Naive thymus-derived CD8-positive, alpha-beta T cell (primary cell): ENCODE measurements at places on chromosomes 16 and 17. TPM values are rescaled to one million over a fixed set of nuclear protein-coding genes. Genes with fewer than 3 reads are reported as not detected.
A peak's percentile ranks its signal among the peaks of the same experiment; 100 is the strongest.

DNA sequence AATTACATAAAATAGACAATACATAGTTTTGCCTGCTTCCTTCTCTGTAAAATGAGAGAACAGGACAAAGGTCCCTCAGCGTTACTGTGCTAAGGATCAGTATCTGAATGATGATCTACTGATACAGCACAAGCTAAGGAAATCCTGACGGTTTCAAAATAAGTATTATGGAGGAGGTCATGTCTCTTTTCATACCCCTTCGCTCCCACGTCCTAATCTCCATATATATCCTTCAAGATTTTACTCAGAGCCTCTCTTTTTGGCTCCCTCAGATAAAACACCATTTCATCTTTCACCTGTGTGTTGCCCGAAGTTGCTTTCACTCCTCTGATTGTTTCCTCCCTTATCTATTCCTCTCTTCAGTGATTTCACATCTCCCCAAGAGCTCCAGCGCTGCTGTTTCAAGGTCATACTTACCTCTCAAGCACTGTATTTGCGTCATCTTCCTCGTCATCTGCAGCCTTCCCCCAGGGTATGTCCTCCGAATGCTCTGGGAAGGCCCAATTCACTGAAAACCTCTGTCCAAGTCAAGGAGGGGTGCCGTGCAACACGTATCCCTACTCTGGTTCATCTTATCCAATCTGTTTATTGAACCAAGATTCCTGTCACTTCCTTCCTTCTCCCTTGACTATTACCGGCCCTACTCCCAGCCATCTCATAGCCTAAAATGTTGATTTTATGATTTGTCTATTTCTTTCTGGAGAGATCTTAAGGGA, 1.2 kb upstream of the BLTP2 start:
- peak overlapping the region; percentile 86 for H3K4me3 ChIP-seq
- peak overlapping the region; percentile 97 for H3K27ac ChIP-seq

DNA sequence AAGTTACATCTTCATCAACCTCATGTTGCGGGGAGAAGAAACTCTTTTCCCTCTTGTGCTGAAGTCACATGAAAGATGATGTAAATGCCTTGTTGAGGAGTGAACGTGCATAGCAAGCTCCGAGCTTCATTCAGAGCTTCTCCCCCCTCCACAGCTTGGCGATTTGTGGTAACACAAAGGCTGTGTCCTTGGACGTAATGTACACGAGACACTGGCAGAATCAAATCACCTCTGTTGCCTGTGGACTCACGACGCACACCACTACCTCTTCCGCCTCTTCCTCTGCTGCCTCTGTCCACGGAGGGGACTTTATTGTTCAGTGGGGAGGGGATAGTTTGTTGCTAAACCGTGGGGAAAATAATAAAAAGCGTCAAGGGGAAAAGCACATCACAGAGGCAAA, 54.9 kb upstream of the CHMP6 start:
- no peak for DNase-seq
- H3K4me1 ChIP-seq: peaks cover 26% of the 10 kb centered on the region
- H3K27me3 ChIP-seq: no peaks in the 10 kb centered on the region
- H3K4me3 ChIP-seq: no peak overlapping the region
- H3K36me3 ChIP-seq: no peaks in the 10 kb centered on the region
- H3K27ac ChIP-seq: no peak overlapping the region

IKZF3 gene
- 118 TPM for total RNA-seq

AOC2 gene
- 4.2 TPM for total RNA-seq

TNRC6C gene
- total RNA-seq: 116 TPM

- H3K27ac ChIP-seq: no peak overlapping the region
- H3K4me3 ChIP-seq: no peak overlapping the region
- H3K4me1 ChIP-seq: no peaks in the 10 kb centered on the region
- peaks cover 6% of the 10 kb centered on the region for H3K27me3 ChIP-seq
- no peak for DNase-seq
These were observed 63.9 kb upstream of the HLF start for GRCh38 chr17:55200904-55201303.

TRIM25 gene
- 63.9 TPM for total RNA-seq

DNA sequence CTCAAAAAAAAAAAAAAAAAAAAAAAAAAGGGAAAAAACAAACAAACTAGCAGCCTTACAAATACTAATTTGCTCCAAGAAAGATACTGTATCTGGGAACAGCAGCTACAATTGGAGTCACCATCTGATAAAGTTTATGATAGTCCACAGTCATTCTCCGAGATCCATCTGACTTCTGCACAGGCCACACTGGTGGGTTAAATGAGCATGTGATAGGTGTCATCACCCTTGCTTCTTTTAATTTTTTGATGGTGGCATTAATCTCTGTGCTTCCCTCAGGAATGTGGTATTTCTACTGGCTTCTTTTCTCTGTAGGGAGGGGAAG, 49.6 kb downstream of the BCL7C start:
- no peaks in the 10 kb centered on the region for H3K36me3 ChIP-seq
- no peaks in the 10 kb centered on the region for H3K27me3 ChIP-seq
- DNase-seq: no peak
- H3K4me1 ChIP-seq: peaks cover 8% of the 10 kb centered on the region
- H3K27ac ChIP-seq: no peak overlapping the region

RAB26 gene
- not detected for total RNA-seq

MPDU1 gene
- total RNA-seq: 31.8 TPM

DNA sequence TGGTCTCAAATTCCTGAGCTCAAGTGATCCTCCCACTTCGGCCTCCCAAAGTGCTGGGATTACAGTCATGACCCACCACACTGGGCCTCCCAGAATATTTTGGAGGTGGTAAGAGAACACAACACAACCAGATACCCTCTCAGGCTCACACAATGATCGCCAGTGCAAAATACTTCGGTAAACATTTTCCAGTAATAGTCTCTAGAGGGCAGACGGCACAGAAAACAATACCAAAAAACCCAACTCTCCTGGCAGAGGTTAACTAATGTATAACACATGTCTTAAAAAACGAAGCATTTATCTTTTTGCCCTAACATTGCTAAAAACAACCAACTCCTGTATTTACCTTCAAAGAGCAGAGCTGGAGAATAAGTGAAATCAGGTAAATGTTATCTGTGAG, 10.5 kb downstream of the NUFIP2 start:
- peak overlapping the region; percentile 25 for H3K4me3 ChIP-seq
- H3K36me3 ChIP-seq: peaks cover 44% of the 10 kb centered on the region
- no peaks in the 10 kb centered on the region for H3K27me3 ChIP-seq
- no peak for DNase-seq
